Progenitor cell of endocrine pancreas (in vitro differentiated cells): ENCODE measurements at places on chromosomes 1 and 21.

- H3K36me3 ChIP-seq = no peaks in the 10 kb centered on the region
- H3K27ac ChIP-seq = no peak overlapping the region
Observed at GRCh38 chr1:41874903-41875411, 43.8 kb downstream of the HIVEP3 start.

GRCh38 chr1:151711951-151712350, 4.7 kb downstream of the CELF3 start:
- no peak for DNase-seq
- H3K36me3 ChIP-seq = no peaks in the 10 kb centered on the region
- H3K27me3 ChIP-seq = peaks cover 3% of the 10 kb centered on the region
- peaks cover 36% of the 10 kb centered on the region for H3K4me1 ChIP-seq
- no peak overlapping the region for H3K4me3 ChIP-seq

- no peak overlapping the region for H3K27ac ChIP-seq
- H3K27me3 ChIP-seq = no peaks in the 10 kb centered on the region
- no peak for DNase-seq
- H3K36me3 ChIP-seq = peaks cover 6% of the 10 kb centered on the region
Observed at GRCh38 chr1:230191079-230191804, 124.2 kb downstream of the GALNT2 start.

GRCh38 chr1:28835237-28835650, 23.3 kb downstream of the OPRD1 start:
- DNase-seq = no peak
- H3K36me3 ChIP-seq = no peaks in the 10 kb centered on the region
- H3K27me3 ChIP-seq = no peaks in the 10 kb centered on the region
- peaks cover 8% of the 10 kb centered on the region for H3K4me1 ChIP-seq
